Activated T-cell treated with anti-CD3 and anti-CD28 coated beads, Interleukin-2, amount 50 U/mL, for 24 hours (primary cell): ENCODE measurements at places on chromosomes 5 and 9.

- DNase-seq, result no peak
Measured at GRCh38 chr5:10745133-10745532, 15.9 kb downstream of the DAP start.

DNA sequence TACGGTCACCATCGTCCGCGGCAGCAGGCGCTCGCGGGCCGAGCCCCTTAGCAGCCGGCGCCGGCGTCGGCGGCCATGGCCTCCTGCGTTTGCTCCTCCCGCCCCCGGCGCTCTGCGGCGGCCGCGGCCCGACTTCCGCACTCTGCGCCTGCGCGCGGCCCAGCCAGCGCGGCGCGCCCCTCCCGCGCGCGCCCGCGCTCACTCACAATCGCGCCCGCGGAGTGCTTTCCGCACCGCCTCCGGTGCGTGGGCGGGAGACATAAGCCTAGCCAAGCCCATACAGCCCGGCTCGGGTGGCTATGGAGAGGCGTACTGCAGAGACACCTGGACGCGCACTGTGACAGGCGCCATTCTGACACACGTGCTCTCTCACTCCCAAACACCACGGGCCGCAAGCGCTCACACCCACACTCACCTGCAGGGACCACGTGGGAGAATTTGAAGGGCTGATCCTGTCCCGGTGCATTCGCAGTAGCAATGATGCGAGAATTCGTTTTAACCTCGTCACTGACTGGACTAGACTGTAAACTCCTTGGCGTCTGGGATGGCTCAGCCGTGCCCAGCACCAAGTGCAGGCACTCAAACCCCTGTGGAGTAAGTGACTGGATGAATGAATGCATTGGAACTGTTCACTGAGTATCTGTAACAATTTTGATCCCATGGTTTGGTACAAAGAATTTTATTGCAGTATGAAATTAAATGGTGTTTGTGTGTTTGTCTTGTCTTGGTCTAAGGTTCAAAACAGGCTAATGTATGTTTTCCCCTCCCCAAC, at the start of gene RNF145:
Gene RNF145 (minus strand): TSS at position 116 of the 772 bp plus-strand sequence. CDS start 5,936 bp downstream, outside the sequence.
- peak; percentile 95 for DNase-seq

DNA sequence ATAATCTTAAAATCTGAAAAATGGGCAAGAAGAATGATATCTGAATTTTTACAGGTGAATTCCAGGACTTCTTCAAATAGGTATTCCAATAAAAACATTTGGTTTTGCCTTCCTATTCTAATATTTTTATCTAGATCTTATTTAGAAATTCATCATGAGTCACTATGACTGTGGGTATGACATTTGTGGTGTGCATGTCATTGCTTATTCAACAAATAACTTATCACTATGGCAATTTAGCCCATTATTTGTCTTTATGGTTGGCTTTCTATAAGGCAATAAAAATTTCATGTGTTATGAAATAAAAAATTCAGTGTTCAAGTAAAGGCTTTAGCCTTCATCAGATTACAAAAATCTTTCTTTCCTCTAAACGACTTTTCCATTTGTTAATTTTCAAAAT, 1139.6 kb upstream of the NUDT12 start:
- DNase-seq, result no peak

GRCh38 chr5:62569470-62569869, 9.1 kb upstream of the LRRC70 start:
- DNase-seq, result no peak

DNA sequence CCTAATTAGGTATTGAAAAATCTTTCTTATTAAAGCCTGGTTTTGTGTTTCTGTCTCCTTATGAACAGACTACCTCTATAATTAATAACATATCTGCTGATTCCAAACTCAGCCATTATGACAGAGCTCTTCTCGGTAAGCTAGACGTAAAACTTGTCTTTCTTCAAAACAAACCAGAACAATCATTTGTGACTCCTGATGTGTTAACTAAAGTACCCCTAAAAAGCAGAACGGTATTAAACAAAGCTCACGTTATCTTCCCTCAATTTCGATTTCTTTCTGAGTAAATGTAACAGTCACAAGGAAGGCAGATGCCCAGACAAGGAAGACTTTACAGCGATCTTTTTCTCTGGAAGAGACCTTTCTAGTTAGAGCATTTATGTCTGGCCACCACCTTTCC, 1.8 kb downstream of the SEMA5A start:
- no peak for DNase-seq
